ENCODE measurements at places on chromosomes 13 and 19.

- no peak for DNase-seq
Observed at GRCh38 chr13:22320991-22321390, 650.1 kb downstream of the FGF9 start.

GRCh38 chr19:54616821-54617560, 13.3 kb upstream of the LILRB1 start:
- no peak for DNase-seq

GRCh38 chr13:97369261-97369893, 64.6 kb upstream of the RAP2A start:
- DNase-seq = no peak

GRCh38 chr19:2387367-2388288, 27.6 kb downstream of the TMPRSS9 start:
- no peak for DNase-seq

DNA sequence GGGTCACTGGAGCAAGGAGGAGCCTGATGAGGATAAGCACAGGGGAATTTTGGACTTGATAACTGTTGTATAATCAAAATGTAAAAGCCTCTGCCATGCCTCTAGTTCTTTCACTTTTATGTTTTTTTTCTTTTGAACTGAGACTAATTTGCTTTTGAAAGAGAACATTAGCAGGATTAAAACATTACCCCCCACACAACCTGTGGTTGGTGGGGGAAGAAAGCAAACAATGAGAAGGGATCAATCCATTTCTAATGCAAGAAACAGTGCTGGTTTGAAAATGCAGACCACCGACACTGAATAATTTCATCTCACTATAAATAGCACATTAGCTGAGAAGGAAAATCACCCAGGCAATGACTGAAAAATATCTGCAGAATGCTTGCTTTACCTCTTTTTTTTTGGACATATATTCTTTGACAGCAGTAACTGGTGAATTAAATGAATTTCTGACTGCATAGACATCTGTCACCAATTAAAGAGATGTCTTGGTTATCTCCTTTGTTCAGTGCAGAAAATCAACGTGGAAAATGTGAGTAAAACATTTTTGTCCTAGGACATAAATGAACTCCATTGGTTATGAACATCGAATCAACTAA, 48.6 kb upstream of the TRPC4 start:
- DNase-seq = no peak

- DNase-seq = peak; percentile 54
Observed at GRCh38 chr19:49019242-49019932, 2.5 kb upstream of the LHB start.

GRCh38 chr19:55504981-55505380, 16.7 kb downstream of the SSC5D start:
- DNase-seq = no peak

GRCh38 chr13:50730496-50731351, 112.8 kb downstream of the DLEU7 start:
- DNase-seq = no peak

GRCh38 chr13:40232311-40233040, 434.0 kb downstream of the FOXO1 start:
- no peak for DNase-seq

DNA sequence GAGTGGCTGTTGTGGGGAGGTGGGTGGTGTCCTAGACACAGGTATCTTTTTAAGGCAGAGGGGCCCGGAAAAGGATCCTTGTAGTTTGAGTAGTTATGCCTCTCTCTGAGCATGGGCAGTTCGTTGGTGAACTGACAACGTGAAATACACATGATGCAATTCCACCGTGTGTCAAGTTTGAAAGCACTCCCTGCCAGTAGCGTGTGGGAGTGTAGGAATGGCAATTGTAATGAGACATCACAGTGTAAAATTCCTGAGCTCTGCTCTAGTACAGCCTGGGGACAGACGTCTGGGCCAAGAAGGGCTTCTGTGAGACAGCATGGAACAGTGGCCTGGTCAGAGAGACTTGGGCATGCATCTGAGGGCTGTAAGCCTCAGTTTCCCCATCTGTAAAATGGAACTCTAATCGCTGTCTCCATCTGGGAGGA, 10.4 kb upstream of the ASF1B start:
- DNase-seq = no peak

DNA sequence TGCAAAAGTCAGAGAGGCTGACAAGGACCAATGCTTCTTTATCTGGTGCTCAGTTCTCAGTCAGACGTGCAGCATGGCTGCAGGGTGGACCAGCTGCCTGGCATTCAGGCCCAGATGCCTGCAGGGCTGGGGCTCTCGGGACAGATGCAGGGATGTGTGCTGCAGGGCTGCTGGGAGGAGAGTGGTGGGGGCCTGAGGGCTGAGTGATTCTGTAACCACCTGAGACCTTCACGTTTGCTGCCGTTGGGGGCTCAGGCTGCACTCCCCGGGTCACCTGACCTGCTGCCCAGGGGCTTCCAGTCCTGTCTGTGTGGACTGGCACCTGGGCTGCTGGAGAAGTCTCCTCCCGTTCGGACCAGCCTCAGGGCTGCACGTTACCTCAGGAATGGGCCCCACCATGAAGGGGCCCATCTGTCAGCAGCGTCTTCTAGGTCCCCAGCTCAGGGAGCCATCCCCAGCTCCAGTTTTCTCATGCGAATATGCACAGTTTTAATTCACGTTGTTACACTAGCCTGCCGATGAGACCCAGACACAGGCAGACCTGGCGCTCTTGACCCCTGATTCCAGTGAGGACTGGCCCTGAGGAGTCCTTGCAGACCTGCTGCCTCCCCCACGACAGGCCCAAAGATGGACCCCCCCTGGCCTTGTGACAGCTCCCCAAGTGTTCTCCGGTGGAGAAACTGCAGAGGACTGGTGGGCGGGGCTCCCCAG, 16.9 kb downstream of the KCTD15 start:
- DNase-seq = no peak

GRCh38 chr19:46361915-46362314, 15.0 kb downstream of the PPP5C start:
- no peak for DNase-seq

- DNase-seq = no peak
Observed at GRCh38 chr19:47781590-47782262, 3.2 kb downstream of the SELENOW start.

DNA sequence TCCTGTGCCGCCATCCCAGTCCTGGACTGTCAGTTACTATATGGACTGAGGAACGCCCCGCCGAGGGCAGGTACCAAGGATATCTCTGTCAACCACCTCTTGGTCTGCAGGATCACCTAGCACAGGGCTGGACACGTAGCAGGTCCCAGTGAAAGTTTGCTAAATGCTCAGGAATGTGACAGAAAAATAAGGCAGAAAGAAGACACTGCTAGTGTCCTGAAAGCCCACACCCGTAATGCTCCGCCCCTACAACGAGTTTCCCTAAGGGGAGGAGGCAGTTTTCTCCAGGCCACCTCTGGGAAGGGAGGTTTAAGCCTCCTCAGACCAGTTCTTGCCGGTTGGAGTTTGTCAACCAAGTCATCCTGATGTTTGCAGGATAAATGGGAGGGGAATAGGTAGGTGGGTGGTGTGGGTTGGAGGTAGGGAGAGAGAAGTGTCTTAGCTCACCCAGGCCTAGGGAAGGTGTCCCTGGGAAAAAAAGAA, 1.7 kb upstream of the SERTAD3 start:
- DNase-seq = no peak

DNA sequence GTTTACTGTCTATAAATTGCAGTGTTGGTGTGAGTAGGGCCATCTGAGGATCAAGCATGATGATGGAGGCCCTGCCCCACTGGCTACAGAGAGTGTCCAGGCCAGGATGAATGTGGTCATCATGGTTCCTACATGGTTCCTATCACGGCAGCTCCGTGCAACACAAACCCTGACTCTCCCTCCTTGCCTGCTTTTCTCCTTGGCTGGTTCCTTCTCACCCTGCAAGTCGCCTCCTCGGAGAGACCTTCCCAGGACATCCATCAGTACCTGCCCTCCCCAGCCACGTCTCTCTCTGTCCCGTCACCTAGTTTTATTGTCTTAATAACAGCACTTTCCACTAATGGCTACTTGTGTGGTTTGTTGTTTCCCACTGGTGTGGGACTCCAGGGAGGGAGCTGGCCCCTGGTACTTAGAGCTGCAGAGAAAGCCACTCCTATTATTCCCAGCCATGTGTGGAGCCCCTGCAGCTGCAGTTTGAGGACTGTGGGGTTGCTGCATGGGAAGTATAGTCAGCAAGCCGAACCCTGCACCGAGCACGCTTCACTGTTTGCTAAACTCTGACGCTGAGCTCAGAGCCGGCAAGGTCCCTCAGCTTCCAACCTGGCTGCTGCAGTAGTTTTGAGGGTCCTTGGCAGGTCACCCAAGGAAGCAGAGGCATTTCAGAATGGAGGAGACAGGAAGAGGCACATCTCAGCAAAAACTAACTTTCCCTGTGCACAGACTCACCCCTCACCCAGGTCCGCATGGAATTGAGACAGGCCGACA, 146.4 kb upstream of the VSTM2B start:
- no peak for DNase-seq

GRCh38 chr19:28705008-28705407, 507.9 kb downstream of the UQCRFS1 start:
- no peak for DNase-seq

DNA sequence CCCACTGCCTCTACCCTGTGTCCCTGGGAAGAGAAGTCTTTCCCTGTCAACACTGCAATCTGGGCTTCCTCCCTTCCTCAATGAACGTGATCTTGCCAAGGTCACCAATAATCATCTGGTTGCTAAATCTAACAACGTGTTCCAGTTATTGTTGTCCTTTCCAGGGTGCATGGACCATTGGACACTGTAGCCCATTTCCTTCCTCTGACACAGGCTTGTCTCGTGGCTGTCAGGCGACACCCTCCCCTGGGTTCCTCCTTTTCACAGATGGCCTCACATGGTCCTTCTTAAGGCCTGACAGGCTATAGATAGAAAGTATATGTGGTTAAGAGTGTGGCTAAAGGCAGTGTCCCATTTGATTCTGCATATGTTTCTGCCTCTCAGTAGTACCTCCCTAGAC, 67.7 kb upstream of the STARD13 start:
- DNase-seq = no peak

- no peak for DNase-seq
Observed at GRCh38 chr13:31442571-31442970, 242.8 kb downstream of the B3GLCT start.

DNA sequence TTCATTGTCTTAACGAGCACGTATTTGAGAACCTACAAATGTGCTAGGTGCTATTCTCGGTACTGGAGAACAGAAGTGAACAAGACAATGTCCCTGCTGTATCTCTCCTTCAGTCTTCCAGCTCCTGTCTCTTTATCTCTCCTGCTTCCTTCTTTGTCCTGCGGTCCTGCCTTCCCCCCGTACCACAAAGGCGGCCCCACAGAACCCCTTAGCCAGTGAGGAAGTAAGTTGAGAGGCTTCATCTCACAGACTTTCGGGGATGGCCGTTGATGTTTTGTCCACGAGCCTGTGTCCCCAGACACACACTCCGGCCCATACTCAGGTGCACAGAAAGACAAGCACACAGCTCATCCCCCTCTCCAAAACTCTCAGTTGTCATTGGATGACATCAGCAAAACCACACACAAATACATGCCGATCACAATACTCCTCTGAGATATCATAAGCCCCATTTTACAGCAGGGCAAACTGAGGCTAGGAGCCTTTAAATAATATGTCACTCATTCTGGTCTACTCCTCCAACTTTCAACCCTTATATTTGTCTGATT, 507 bp upstream of the SWSAP1 start:
- DNase-seq = no peak

GRCh38 chr19:46975925-46976782, 43.5 kb upstream of the NPAS1 start:
- no peak for DNase-seq

- DNase-seq = no peak
Observed at GRCh38 chr13:46475541-46475991, 77.4 kb upstream of the LRCH1 start.

DNA sequence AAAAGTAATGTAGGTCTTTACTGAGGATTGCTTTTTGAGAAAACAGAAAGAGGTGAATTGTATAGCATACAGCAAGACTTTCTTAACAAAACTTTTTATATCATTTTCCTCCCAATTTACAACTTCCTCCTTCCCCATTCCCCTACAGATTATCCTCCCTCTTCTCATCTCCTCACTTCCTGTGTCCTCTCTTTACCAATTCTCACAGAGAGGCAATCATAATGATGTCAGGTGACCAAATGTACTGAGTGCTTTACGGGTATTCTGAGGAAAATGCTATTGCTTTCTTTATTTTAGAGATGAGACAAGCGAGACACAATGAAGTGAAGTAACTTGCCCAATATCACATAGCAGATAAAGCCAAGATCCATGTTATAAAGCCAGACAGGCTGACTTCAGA, 1.7 kb upstream of the MTMR6 start:
- DNase-seq = no peak

DNA sequence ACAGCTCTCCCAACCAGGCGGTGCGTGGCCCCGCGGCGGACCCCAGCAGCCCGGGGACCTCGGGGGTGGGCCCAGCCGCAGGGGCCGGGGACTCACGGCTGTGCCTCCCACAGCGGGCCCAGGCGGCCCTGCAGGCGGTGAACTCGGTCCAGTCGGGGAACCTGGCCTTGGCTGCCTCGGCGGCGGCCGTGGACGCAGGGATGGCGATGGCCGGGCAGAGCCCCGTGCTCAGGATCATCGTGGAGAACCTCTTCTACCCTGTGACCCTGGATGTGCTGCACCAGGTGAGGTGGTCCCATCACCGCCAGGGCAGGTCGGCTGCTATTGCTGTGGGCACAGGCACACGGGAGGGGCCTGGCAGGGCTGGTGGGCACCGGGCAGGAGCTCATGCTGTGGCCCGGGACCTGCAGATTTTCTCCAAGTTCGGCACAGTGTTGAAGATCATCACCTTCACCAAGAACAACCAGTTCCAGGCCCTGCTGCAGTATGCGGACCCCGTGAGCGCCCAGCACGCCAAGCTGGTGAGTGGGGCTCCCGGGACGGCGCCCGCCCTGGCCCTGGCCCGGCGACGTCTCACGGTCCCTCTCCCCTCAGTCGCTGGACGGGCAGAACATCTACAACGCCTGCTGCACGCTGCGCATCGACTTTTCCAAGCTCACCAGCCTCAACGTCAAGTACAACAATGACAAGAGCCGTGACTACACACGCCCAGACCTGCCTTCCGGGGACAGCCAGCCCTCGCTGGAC, 7.3 kb downstream of the PTBP1 start:
- DNase-seq = no peak

GRCh38 chr13:46698014-46698413, 98.9 kb downstream of the ESD start:
- DNase-seq = no peak

DNA sequence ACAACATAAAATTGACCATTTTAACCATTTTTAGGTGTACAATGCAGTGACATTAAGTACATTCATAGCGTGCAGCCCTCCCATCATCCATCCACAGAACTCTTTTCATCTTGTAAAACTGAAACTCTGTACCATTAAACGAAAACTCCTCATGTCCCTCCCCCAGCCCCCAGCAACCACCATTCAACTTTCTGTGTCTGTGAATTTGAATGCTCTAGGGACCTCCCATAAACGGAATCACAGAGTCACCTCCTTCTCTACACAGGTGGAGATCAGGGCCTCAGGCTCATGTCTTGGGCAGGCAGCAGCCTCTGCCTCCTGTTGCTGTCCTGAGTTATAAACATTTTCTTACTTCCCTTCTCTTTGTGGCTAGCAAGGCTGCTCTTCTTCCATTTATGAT, 7.3 kb upstream of the CCNE1 start:
- DNase-seq = no peak

GRCh38 chr13:50712881-50713280, 130.6 kb downstream of the DLEU7 start:
- DNase-seq = no peak
